AG10803 (cell line): ENCODE measurements at places on chromosomes 2 and 18.

GRCh38 chr18:11678211-11678610 lies 10.9 kb upstream of the GNAL start:
- no peak for DNase-seq

GRCh38 chr2:3637311-3637675 lies 20.7 kb upstream of the ALLC start:
- no peak for DNase-seq

DNA sequence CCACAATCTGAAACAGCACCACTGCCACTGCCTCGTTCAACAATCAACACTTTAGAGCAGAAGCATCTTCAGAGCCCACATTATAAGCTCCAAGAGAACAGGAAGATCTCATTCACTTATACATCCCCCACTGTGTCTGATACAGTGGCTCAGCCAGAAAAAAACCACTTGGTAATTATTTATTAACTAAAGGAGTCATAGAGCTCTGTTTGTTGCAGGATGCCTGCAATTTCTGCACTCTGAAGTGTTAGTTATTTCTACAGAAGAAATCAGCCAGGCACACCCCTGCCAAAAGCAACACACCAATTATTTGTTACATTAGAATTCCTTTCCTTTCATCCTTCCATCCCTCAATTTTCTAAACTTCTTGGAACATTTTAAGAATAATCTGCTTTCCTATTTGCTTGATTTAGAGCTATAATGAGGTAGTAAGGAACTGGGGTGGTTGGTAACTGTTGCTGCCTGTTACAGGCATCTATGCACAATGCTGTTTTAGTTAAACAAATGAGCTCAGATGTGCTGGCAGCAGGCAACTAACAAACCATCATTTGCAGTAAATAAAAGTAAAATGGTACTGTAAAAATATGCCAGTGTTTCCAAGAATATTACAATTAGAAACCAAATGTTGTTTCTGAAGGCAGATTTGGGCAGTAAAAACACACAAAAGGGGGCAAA lies 59.9 kb downstream of the DYM start:
- DNase-seq, result peak; percentile 30

DNA sequence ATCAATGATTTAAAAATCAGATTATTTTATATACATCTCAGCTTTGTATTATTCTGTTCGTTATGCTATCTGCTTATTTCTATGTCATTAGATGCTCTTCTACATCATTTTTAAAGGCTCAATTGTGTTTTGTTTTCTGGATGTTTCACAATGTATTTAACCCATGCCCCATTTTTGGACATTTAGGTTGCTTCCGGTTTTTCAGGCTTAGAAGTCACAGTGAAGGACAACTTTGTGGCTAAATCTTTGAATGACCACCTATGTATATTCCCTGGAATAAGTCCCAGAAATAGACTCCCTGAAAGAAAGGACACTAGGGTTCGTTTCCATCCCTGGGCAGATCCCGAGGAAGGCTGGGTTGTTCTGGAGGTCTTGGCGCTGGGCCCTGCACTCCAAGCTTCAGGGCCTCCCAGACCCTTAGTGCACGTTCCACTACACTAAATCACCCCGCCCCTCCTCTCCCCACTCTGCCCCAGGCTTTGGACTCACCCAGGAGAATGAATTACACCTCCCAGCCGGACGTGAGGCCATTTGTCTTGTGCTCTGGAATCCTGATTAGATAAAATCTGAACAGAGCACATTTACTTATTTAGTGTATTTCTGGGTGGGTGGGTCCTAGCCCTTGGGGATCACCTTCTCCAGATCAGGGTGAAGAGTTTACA lies 188.2 kb downstream of the ZFP36L2 start:
- DNase-seq, result peak; percentile 26

DNA sequence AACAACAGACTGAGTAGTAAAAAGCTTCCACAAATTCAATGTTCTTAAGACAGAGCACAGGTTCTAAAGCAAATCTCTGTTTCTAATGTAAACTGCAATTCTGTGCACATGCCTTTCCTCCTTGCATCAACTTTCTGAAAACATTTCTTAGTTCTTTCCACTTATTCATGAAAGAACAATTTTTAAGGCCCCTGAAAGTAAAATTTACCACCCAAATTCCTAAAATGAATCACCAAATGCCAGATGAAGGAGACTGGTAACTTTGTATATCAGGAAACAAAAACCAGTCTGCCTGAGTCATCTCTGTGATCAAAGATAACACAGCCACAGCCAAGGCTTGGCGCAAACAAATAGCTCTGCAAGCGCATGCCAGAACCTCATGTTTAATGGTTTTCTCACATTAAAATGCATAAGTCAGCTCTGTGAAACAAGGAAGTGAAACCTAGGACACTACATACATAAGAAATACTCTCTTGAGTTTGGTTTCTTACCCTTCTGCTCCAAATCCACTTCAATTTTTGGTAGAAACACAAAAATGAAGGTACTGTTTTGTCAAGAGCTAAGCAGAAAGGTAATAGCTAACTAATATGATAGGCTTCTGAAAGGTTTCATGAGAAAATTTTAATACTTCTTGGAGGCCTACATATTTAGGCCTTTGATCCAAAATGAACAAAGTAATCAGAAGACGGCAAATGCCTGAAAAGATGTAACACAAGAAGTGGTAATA lies 169.4 kb downstream of the THADA start:
- DNase-seq, result peak; percentile 98

DNA sequence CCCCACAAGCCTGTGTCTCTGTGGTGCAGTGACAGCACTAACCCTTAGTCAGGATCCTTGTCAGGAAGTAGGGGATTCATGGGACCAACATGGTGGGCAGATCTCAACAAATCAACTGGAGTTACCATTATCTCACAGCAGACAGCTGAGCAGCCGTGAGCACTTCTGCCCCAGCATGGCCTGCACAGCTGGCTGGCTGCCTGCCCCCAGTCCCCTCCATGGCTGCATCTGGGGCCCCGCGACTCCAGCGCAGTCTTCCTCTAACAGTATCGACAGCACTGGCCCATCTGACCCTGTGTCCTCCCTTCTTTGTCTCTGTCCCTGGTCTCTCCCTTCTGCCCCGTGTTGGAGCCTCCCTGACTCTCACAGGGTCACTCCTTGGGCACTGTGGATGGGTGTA lies 4.7 kb upstream of the ADCY3 start:
- no peak for DNase-seq

- no peak for DNase-seq
Observed at GRCh38 chr2:86199834-86200177, 549 bp downstream of the MRPL35 start.

DNA sequence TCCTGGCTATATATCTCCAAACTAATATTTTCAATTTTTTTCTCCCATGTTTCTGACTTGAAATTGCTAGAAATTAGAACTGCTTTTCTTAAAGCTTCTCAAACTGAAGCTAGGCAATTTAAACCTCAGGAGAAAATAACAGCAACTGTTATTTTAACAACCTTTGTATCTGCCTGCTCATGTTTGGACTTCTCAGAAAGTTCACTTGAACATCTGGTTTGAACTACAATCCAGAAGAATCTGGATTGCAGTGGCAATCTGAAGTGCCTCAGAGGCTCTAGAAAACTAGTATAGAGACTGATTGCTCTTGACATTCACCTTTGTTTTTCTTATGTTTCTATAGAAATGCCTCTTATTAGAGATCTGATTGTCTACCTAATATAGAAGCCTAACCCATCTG lies 64.1 kb downstream of the STAT4 start:
- DNase-seq, result peak; percentile 1

DNA sequence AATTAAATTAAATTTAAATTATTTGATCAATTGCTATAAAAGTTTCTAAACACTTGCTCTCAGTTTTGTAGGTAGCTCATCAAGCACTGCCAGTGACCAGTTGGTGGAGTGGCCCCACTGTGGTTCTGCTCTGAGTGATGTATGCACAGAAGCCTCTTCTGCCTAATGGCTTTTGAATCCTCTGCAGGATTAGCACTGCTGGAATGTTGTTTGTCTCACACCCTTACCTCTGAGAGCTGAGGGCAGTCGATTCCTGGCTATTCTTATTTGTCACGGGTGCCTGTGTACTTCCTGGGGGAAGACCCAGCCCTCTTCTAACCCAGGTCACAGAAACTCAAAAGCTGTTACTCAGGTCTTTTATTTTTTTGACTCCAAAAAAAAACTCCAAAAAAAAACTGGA lies 9.5 kb downstream of the CAPN14 start:
- no peak for DNase-seq

GRCh38 chr2:101264360-101264939 lies 11.8 kb downstream of the CNOT11 start:
- DNase-seq, result no peak

GRCh38 chr2:97727296-97727695 lies 13.9 kb downstream of the ZAP70 start:
- DNase-seq, result no peak

DNA sequence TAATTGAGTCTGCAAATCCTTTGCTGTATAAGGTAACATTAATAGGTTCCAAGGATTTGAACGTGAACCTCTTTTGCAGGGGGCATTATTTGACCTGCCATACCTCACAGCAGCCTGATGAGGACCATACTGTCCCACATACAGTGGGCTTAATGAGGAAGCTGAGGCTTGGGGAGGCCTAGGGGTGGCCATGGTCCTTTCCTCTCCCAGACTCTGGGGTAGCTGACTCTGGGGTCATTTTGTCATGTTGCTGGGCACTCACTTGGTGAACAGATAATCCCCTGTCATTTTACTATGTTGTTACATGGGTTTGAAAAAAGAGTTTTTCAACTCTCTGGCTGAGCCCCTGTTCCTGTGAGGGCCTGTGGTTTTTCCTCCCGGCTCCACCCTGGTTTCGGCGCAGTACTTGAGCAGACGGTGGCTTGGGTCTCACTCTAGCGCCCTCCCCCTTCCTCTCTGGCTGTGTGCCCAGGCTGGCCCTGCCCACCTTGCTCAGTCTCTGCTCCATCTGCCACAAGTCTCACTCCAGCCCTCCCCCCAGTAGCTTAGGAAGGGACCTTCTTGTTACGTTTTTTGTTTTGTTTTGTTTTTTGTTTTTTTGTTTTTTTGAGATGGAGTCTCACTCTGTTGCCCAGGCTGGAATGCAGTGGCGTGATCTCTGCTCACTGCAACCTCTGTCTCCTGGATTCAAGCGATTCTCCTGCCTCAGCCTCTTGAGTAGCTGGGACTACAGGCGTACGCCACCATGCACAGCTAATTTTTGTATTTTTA lies 21.0 kb downstream of the INPP4A start:
- peak; percentile 58 for DNase-seq

- peak; percentile 11 for DNase-seq
Observed at GRCh38 chr2:171852366-171852888, 41.6 kb downstream of the SLC25A12 start.

- DNase-seq, result no peak
Observed at GRCh38 chr2:157835006-157835405, 41.1 kb downstream of the ACVR1 start.

- no peak for DNase-seq
Observed at GRCh38 chr2:239951129-239951734, 73.9 kb downstream of the NDUFA10 start.

- no peak for DNase-seq
Observed at GRCh38 chr2:19496646-19497045, 138.2 kb upstream of the OSR1 start.

GRCh38 chr2:69464575-69464974 lies 27.3 kb upstream of the NFU1 start:
- peak; percentile 66 for DNase-seq

- DNase-seq, result no peak
Observed at GRCh38 chr2:75431276-75431675, 129.5 kb downstream of the EVA1A start.

DNA sequence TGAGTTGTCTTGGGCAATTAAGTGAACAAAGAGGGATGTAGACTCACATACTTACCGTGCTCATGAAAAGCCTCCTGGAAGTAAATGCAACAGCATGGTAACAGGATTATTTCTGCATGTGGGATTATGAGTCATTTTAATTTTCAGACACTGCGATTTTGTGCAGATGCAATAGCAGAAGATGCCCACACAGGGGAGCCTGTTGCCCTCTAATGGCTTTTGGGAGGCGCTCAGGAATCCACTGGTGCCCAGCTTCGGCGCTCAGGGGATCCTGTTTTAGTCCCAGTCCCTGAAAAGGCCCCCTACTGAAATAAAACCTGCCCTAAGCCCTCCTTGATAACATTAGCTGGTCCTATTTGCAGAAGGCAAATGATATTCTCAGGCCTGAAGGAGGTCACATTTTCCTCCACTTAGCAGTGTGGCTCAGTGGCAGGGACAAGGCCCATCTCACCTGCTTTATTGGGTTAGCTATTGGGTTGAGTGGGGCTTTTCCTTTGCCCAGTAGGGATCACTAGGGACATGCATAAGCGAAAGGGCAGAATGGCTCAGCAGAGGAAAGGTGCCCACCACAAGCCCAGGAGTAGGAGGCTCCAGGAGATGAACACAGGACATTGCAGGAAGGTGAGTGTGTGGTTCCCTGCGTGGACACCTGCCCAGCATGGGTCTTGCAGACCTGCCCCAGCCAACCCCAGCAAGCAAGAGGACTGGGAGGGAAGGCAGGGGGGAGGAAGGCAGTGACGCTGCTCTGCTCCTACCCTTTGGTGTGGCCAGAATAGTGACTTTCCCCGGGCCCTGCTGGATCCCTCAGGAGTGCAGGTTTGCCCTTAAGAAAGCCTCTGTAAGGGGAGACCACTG lies 26.5 kb upstream of the KCNS3 start:
- DNase-seq, result peak; percentile 72

GRCh38 chr18:41390309-41390708 lies 564.7 kb upstream of the PIK3C3 start:
- no peak for DNase-seq

DNA sequence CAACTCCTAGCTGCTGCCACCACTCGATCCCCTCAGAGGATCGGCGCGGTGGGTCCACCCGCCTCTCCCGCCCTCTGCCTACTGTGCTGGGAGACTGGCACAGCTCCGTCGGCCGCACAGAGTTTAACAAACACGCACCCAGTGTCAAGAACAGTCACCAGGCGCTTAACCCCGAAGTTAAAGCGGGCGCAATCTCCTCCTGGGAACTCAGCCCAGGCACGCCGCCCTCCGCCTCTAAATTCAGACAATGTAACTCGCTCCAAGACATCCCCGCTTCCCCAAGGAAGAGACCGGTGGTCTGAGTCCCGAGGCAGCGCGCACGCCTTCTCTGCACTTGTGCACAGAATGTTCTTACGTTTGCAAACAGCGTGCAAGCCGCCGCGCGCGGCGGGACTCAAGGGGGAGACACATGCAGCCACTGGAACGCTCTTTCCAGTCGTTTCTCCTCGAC lies 533 bp downstream of the CXCR4 start:
- DNase-seq, result peak; percentile 20

- no peak for DNase-seq
Observed at GRCh38 chr2:30588994-30589393, 141.9 kb downstream of the LCLAT1 start.

GRCh38 chr2:134679745-134680144 lies 39.1 kb downstream of the TMEM163 start:
- no peak for DNase-seq

DNA sequence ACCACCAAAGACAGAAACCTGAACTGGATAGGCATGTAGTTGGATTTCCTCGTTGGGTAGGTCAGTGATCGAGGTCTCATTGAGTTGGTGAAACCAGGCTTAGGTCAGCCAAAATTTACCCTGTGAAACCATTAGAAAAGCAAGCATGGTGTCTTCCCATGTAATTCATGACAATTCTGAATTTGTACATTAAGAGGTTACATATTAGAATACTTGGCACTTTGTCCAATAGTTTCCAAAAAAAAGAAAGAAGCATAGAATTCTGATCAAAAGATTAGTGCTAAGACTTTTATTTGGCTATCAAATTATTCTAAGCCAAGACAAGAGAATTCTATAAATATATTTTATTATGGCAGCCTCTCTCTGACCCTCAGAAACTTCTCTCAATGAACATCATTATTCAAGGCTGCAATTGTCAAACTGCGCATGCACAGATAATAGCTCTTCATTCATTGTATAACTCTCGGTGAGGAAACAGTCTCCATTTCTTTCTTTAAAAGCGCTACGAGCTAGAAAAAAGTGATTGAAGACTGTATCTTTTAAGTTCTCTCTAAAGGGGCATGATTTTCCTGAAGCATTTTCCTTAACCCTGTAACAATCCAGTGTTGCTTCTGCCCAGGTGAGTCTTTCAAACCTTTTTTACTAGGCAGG lies 79.1 kb upstream of the MYCN start:
- DNase-seq, result no peak
